ENCODE measurements at places on chromosomes 7 and 10.

DNA sequence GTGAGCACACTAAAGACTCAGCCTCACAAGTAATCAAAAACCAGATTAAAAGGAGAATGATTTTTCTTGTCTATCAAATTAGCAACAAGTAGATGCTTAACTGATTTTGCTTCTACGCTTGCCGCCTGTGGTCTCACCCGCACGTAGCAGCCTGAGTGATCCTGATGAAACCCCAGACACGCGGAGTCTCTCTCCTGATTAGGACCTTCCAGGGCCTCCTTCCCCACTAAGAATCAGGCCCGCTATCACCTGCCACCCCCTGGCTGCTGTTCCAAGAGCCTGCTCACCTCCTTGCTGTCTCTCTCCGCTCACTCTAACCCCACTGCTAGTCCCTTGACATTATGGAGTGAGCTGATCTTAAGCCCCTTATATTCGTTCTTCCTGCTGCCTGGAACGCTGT lies 325.9 kb upstream of the NRP1 start:
- DNase-seq, result no peak

GRCh38 chr7:23469961-23470250 lies 385 bp downstream of the IGF2BP3 start:
- DNase-seq, result no peak

- DNase-seq, result no peak
Measured at GRCh38 chr10:31401287-31401686, 82.3 kb downstream of the ZEB1 start.

GRCh38 chr7:33813331-33813730 lies 92.0 kb upstream of the BMPER start:
- no peak for DNase-seq

GRCh38 chr7:47435889-47436312 lies 146.0 kb downstream of the TNS3 start:
- no peak for DNase-seq
